ENCODE measurements at places on chromosomes 16 and 17. TPM values are rescaled to one million over a fixed set of nuclear protein-coding genes. Genes with fewer than 3 reads are reported as not detected.

The DCAF7 gene
- total RNA-seq: 135 TPM

The SEPTIN1 gene
- 2.3 TPM for total RNA-seq

DNA sequence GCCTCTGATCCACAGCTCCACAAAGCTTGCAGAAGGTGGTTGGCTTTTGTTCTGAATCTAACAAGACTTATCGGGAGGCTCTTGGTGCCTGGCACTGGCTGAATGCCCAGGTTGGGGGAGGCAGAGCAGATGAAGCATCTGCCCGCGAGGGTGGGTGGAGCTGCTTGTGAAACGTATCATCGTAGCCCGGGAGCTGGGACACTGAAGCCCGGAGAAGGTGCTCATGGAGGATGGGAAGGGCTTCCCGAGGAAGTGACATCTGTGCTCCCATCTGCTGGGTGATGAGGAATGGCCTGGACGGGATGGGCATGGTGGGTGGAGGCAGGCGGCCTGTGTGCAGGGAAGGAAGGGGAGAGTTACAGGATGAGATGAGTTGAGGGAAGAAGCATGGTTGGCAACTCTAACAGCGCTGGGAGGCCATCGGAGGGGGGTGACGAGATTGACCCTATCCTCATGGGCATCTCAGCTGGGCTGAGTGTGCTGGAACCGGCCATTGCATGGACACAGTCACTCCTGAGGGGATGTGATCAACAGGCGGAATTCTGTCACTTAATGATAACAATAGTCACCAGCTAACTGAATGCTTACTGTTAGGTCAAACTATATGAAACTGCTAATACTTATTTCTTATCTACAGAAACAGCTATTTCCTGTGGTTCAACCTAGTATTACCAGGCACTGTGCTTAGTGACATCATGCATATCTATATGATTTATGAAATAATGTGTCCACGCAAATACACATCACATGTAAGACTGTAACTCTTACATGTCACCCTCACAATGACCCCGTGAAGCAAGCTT is 102.7 kb downstream of the ABCC6 start:
- no peaks in the 10 kb centered on the region for H3K27me3 ChIP-seq
- peak overlapping the region; percentile 17 for H3K4me3 ChIP-seq
- H3K27ac ChIP-seq: peak overlapping the region; percentile 87
- peaks cover 40% of the 10 kb centered on the region for H3K36me3 ChIP-seq
- DNase-seq: no peak
- no peaks in the 10 kb centered on the region for H3K4me1 ChIP-seq

DNA sequence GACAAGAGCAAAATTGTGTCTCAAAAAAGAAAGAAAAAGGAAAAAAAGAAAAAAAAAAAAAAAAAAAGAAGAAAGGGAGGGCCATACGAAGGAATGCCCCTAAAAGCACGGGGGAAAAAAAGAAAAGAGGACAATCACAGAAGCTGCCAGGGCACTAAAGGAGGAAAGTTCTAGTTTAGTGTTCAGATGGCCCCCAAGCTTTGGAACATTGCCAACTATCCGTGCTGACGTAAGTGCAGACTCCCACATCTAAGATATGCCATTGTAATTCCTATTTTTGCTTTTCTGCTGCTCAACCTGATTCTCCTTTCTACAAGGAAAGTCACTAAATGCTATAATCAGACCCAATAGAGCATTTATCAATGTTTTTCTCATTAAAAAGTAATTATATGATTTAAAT is 842.1 kb downstream of the KCNJ2 start:
- no peaks in the 10 kb centered on the region for H3K4me1 ChIP-seq
- no peak overlapping the region for H3K27ac ChIP-seq
- no peaks in the 10 kb centered on the region for H3K27me3 ChIP-seq
- no peaks in the 10 kb centered on the region for H3K36me3 ChIP-seq

GRCh38 chr17:62761884-62762283 is 46.2 kb downstream of the MARCHF10 start:
- no peak for DNase-seq
- peaks cover 9% of the 10 kb centered on the region for H3K4me1 ChIP-seq
- H3K4me3 ChIP-seq: no peak overlapping the region
- no peak overlapping the region for H3K27ac ChIP-seq

DNA sequence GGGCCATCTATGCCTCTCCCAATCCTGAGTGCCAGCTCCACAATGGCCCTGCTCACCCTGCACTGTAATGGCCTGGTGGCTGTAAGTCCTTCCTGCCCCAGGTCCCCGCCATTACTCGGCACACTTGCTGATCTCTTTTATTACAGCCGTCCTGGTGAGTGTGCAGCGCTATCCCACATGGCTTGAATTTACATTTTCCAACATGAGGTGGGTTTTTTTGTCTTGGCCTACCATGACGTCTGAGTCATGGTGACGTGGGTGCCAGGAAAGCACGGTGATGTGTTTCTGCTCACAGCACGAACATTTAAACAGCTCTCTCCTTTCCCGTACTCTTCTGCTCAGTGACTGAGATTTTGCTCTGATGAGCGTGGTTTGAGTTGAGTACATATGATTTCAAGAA is 55.2 kb upstream of the FOXF1 start:
- DNase-seq: no peak
- peaks cover 66% of the 10 kb centered on the region for H3K27me3 ChIP-seq
- H3K4me3 ChIP-seq: no peak overlapping the region
- no peaks in the 10 kb centered on the region for H3K36me3 ChIP-seq
- no peak overlapping the region for H3K27ac ChIP-seq
- no peaks in the 10 kb centered on the region for H3K4me1 ChIP-seq

Measured in progenitor cell of endocrine pancreas (in vitro differentiated cells).